Activated gamma-delta T cell treated with Interleukin-2 at 50 U/mL for 16 hours (primary cell): ENCODE measurements at places on chromosomes 12 and 14.

DNA sequence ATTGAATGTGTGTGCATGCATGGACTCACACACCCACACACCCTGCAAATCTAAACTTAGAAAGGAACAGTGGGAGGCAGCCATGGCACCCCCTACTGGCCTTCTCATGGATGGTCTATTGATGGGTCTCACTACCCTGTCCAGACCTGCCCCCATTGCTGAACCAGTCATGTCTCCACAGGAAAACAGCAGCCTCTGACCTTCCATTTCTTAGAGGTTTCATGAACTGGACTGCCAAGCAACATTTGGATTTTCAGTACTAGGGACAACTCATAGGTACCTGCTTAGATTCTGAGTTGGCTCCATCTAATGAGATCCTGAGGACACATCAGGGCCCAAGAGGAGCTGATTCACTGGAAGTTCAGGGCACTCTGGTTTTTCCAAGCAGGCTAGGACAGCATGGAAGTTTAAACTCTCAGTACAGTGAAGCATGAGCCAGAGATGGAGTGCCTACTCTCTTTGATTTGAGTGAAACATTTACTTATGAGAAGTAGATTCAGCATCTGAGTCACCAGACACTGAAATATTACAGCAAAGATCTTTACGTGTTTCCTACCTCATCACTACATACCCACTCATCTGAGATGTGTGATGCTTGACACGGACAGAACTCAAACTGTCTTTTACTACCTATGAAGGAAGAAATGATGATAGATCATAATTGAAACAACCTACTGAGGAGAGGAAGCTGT is 98.9 kb upstream of the PLEKHG7 start:
- no peak for DNase-seq

DNA sequence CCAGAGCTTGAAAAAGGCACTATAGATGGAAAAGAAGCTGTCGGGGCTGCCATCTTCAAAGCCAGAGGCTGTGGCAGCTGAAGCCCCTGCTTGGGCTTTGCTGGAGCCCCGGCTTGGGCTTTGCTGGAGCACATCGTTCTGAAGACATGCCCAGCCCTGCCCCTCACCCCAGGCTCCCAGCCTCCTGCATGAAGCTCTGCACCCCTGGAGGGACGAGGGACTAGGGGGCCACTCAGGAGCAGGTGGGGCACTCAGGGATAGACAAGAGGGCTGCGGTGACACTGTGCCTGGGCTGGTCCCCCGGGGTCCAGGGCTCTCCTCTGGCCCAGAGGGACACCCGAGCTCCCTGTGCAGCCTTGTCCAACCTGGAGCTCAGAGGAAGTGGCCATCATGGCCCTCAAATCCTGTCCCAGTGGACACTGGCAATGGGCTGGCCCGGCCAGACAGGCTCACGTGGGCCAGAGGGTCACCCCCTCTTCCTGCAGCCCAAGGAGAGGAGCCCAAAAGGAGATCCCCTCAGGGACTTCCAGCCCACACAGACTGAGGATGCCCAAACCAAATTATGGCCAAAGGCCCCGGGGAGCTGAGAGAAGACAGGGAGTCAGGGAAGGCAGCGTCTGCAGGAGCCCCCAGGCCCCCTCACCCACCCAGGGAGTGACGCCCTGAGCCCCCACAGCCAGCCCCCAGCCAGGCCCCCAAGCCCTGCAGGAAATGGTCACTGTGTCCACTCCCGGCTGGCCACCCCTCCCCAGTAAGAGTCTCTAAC is 23.1 kb upstream of the C14orf180 start:
- no peak for DNase-seq

GRCh38 chr12:29505122-29505521 is 7.6 kb upstream of the OVCH1 start:
- DNase-seq, result no peak

DNA sequence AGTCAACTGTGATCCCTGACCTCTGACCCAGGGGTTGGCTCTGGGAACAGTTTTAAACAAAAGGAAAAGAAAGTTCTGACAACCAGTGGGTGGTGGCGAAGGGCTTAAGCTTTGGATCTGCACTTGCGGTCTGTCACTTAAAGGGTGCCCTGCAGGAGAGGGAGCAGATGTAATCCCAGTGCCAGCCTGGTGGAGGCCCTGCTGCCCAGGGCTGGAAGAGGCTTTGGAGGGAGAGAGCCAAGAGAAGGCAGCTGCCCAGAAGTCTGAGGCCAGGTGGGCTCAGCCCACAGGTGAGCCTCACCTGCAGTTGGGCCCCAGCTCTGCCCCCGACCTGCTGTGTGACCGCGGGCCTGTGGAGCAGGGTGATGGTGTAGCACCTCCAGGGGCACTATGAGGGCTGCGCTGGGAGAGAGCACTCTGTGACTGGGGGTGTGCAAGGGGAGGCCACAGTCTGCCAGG is 19.1 kb downstream of the SH2B3 start:
- DNase-seq, result no peak

GRCh38 chr12:63382930-63383329 is 231.9 kb upstream of the AVPR1A start:
- no peak for DNase-seq

DNA sequence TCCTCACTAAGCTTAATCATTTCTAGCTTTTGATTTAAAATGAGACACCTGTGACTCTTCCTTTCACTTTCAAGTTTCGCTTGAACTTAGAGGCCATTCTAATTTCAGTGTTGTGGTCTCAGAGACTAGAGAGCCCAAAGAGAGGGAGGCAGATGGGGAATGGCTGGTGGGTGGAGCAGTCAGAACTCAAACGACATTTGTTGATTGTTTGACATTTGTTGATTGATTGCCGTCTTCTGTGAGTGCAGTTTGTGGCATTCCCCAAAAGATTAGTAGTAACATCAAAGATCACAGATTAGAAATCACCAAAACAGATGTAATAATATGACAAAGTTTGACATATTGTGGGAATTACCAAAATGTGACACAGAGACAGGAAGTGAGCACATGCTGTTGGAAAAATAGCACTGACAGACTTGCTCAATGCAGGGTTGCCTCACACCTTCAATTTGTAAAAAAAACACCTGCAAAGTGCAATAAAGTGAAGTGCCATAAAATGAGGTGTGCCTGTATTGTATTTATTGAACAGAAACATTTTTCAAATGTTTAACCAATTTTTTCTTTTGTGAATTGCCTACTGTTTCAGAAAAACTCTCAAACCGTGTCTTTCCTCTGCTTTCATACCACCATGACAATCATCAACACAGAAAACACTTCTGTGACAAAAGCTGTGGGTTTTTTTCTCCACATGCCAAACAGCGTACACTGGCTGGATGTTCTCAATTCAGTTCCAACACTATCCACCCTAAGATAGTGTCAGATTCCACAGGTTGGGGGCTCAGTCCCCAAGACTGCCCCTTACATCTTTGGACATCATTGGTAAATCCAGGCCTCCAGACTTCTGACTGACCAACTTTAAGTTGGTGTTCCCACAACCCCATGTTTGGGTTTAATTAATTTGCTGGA is 376.3 kb upstream of the RGS6 start:
- peak; percentile 28 for DNase-seq

DNA sequence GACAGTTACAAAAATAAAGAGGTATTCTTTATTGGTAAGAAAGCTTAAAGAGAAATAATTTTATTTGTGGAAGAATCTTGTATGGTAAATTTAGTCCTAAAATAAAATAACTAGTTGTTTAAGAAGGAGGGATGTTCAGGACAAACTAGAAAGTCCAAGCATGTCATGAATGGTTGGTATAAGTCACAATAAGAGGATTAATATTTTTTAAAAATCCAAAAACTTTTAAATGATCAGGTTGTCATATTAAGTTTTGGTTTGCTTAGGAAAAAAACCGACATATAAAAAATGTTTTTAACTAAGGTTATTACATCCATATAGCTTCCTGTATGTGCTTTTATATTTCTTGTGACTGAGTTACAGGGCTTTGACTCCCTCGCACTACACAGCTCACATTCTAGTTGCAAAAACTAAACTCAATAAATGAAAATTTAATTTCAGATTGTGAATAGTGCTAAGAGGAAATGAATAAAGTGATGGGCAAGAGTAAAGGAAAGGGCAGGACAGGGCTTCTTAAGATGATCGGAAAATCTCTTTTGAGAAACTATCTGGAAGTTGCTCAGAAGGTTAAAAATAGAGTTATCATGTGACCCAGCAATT is 80.7 kb upstream of the METAP2 start:
- no peak for DNase-seq

- no peak for DNase-seq
Measured at GRCh38 chr12:52740584-52740983, 36.6 kb downstream of the KRT76 start.

DNA sequence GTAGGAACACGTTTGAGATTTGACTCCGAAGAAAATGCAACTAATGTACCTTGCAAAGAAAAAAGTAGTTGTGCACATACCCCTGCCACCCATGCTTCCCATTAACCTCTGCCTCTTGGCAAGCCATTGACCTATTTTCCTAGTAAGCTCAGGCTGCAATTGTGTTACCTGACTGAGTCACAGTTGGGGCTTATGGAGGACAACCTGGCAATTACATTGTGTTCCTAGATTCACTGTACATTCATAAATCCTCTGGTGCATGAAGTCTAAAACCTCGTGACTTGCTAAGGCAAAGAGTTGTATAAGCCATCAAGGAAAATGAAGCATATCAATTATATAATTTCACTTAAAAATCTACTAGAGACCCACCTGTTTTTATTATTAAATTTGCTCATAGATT is 62.0 kb upstream of the DUSP6 start:
- DNase-seq, result no peak

- no peak for DNase-seq
Measured at GRCh38 chr14:68880581-68881105, 87.8 kb upstream of the ZFP36L1 start.

- DNase-seq, result no peak
Measured at GRCh38 chr12:14099994-14100393, 118.6 kb upstream of the GRIN2B start.

DNA sequence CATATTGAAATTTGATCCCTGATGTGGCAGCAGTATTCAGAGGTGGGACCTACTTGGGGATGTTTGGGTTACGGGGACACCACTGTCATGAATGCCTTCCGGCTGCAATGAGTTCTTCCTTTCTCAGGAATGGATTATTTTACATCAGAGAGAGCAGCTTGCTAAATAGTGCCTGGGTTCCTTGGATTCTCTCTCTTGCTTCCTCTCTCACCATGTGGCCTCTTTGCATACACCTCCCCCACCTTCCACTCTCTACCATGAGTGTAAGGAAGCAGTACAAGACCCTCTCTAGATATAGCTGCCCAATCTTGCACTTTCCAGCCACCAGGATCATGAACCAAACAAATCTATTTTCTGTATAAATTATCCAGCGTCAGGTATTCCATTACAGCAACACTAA is 15.4 kb upstream of the SCAF11 start:
- no peak for DNase-seq

DNA sequence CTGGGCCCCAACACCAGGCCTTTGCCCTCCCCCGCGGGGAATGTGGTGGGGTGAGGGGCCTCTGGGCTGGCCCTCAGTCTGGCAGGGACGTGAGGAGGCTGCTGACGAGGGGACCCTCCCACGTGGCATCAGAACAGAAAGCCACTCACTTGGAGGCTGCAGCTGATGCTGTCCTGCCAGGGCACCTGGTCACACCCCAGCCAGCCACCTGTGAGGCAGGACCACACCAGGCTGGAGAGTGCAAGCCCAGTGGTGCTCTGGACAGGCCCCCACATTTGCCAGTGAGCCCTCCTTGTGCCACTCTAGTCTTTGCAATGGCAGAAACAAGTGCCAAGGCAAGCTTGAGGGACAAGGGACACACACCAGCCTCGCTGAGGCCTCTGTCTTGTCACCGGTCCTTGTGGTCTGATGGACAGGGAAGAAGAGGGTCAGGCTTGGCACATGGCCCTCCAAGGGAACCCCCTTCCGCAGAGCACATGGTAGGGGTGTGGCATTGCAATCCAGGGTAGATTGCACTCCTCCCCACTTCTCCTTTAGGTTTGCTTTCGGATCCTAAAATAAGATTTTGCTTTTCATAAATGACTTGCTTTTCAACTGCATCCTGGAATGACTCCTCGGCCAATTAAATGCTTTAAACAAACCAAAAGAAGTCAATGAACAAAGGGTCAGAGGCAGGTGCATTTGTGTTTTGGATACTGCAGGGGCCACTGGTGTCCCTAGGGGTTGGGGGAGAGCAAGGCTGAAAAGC is 53.7 kb downstream of the CCDC88C start:
- no peak for DNase-seq

DNA sequence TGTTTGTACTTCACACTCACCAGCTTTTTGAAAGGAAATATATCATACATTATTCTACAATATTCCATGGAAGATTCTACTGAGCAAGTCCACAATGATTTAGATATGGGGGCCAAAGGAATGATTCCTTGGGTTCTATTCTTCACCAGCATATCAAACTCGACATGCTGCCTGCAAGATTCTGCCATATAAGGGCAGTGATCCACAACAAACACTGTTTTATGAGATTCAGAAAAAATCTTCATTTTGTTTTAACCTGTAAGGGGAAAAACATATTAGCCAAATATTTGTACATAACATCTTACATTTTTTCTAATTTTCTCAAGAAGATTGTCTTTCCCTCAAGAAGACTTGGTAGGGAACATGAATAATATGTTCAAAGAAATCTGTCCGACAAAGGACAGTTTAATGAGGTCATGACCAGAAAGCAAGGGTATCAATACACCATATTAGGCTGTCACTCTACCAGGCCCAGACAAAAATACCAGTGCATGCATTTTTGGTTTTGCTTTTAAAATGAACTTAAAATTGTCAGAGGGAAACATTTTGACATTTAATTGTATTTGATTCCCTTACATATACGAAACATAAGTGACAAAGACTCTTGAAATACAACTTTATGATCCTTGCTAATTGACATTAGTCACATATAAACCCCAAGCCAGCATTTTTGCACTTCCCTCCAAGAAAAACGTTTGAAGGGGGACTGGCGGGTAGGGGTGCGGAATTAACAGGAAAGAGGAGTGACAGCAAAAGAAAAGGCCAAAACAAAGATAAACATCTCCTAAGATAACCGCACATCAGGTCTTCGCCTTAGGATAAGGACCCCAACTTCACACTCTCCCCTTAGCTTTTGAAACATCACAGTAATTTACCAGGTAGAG is 980 bp downstream of the INTS13 start:
- DNase-seq, result peak; percentile 5

DNA sequence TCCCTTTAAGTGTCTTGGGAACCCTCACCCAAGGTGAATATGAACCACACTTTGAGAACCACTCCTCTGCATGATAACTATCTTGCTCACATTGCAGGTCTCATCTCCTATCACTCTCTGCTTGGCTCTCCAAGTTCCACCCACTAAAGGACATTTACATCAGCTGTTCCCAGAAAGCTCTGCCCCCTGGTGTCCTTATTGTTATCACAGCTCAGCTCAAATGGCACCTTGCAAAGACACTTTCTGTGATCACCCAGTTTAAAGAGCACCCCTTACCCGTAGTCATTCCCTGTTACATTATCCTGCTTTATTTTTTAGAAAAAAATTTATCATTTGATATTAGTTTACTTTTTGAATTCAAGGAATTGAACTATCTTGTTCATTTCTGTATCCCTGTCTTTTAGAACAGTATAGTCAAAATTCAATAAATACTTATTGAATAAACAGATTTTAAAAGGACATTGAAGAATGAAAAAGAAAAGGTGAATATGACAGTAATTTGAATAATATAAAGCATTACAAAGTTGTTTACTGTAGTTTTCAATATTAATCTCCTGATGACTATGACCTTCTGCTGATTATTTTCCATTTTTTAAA is 20.5 kb upstream of the GUCY2C start:
- DNase-seq, result peak; percentile 47

GRCh38 chr12:26539131-26539530 is 293.9 kb downstream of the ITPR2 start:
- no peak for DNase-seq

- DNase-seq, result no peak
Measured at GRCh38 chr12:87921621-87922020, 107.6 kb downstream of the C12orf50 start.

- DNase-seq, result no peak
Measured at GRCh38 chr14:89391123-89391522, 25.9 kb downstream of the FOXN3 start.
